Daoy (cell line): ENCODE measurements at places on chromosomes 16 and 17. TPM values are rescaled to one million over a fixed set of nuclear protein-coding genes. Genes with fewer than 3 reads are reported as not detected.
A peak's percentile ranks its signal among the peaks of the same experiment; 100 is the strongest.

- DNase-seq, result no peak
These were observed 3.0 kb upstream of the FLYWCH2 start for GRCh38 chr16:2879854-2880508.

- DNase-seq, result peak; percentile 79
These were observed 1.8 kb upstream of the UBTF start for GRCh38 chr17:44221084-44221861.

DNA sequence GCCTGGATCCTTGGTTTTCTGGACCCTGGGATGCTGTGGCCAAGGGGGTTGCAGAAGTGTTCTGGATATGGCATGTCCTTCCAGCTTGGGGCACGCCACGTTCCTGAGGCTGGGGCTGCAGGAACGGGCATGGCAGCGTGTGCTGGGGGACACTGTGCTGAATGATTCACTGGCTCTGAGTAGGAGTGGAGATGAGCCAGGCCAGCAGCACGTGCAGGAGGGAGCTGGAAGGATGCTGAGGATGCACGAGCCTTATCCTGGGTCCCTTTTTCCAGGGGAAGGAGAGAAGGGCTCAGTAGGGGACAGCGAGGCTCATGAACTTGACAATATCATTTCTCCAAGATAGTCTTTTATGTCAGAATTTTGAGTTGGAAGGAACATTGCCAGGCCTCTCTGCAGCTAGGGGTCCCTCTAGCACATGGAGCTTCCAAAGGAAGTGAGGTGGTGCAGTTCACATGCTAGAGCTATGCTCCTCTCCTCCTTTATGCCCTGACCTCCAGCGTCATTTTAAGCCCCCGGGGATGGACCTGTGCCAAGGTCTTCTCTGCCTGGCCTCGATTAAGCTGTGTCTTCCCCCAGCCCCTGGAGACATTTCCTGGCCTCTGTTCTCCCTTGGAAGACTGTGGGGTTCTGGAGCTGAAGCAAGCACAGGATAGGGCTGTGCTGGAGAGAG, 125.9 kb downstream of the OR1D5 start:
- no peak for DNase-seq

GRCh38 chr17:40241252-40241834, 22.2 kb downstream of the WIPF2 start:
- DNase-seq, result no peak

- DNase-seq, result peak; percentile 73
These were observed 165.4 kb downstream of the AIPL1 start for GRCh38 chr17:6269478-6269877.

GRCh38 chr16:11794447-11794846, 2.6 kb downstream of the ZC3H7A start:
- DNase-seq, result no peak

- DNase-seq, result no peak
These were observed 10.3 kb upstream of the NPTX1 start for GRCh38 chr17:80486692-80487091.

DNA sequence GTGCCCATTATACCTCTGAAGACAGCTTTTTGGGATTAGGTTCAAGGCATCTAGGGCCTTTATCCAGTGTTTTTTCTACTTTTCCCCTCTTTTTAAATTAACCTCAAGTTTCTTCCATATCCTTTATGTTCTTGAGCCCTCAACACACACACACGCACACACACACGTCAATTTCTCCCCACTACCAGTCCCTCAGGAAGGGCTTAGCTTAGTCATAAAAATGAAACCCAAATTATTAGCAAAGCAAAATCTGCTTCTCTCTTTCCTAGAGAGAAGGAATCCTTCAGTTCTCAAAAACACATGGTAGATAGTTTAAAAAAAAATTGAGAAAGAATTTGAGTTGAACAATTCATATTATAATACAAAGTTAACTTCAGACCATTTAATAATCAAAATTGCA, 401.1 kb downstream of the XYLT1 start:
- no peak for DNase-seq

- no peak for DNase-seq
These were observed 89.7 kb downstream of the MGAT5B start for GRCh38 chr17:76957678-76958464.

DNA sequence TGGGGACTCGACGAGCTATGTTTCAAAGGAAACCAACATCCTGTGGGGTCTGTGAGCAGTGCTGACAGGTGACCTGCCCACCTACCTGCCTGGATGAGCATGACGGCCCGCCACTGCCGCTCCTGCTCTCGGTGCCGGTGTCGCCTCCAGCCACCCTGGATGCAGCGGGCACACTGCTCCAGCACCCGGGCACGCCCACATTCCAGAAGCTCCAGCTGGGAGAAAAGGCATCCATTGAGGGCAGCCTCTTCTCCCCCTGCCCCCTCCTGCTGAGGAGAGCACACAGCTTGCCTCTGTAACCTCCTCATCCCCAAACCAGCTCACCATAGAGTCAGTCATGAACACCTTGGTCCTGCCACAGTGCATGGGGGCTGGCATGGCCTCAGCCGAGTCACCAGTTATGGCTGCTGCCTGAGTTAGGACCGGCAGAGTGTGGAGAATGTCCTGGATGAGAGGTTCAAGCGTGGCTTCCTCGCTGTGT, 14.3 kb downstream of the ZNHIT3 start:
- DNase-seq, result no peak

GRCh38 chr16:57639172-57639887, 10.9 kb downstream of the ADGRG1 start:
- no peak for DNase-seq

DNA sequence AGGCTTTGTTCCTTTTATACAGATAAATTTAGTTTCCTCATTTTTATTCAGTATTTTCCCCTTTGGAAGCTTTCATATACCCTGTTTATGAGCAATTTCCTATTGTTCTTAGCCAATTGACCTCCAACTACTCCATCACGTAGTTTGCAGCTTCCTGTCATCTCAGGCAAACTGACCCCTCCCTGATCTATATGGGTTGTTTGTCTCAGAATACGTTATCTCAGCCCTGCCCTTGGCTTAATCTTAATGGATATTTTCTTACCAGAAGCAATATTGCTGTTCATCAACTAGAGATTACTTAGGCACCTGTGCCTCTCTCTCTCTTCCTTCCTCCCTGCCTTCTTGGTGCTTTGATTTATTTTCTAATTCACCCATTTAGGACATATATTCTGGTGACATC, 81.2 kb downstream of the ZNF18 start:
- no peak for DNase-seq

DNA sequence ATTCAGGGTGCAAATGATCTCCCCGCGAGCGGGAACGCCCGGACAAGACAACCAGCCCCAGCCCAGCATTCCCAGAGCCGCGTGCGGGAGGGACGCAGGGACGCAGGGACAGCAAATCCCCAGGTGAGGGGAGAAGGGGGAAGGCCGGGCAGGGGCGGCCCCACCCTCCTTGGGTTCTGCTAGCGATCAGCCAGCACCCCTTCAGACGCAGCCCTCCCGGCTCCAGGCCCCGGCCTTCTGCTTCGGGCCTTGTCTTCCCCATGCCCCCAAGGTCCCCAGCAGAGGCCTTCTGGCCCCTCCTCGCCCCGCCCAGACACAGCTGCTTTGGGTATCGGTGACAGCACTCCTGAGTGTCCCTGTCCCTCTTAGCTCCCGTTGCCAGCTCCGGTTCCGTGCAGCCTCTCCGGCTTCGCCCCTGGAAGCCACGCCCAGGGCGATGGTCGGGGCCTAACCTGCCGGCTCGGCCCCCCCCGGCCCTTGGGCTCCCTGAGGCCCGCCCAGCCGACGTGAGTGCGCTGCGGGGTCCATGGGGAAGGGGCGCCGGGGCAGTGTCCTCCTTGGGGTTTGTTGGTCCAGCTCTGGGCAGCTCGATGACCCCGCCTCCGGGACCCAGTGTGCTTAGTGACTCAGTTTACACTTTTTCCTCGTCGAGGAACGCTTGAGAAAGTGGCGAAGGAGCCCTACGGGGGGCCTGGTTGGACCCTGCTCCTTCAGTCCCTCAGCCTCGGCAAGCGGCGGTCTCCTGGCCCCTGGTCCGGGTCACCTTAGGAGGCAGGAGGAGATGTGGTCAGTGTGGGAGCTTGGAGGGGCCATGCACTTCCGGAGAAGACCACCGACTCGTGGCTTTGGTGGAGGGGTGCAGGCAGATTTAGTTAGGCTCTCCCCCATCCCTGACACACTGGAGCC, 50.5 kb upstream of the AMZ2 start:
- no peak for DNase-seq

DNA sequence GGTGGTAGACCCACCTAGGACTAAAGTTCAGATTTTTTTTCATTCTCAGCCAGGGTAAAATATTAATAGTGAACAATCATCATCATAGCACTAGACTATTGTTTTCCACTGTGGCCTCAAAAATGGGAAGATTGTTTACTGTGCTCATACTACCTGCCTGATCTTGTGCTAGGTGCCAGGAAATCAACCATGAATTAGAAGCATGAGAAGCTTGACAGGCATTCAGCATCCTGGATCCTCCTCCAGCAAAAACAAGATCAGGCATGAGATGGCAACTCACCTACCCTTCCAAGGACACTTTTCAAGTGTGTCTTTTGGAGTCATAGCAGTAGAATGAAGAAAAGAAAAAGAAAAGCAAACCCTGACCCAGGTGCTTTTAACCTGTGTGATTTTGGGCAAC, 174.2 kb downstream of the CYLD start:
- no peak for DNase-seq

DNA sequence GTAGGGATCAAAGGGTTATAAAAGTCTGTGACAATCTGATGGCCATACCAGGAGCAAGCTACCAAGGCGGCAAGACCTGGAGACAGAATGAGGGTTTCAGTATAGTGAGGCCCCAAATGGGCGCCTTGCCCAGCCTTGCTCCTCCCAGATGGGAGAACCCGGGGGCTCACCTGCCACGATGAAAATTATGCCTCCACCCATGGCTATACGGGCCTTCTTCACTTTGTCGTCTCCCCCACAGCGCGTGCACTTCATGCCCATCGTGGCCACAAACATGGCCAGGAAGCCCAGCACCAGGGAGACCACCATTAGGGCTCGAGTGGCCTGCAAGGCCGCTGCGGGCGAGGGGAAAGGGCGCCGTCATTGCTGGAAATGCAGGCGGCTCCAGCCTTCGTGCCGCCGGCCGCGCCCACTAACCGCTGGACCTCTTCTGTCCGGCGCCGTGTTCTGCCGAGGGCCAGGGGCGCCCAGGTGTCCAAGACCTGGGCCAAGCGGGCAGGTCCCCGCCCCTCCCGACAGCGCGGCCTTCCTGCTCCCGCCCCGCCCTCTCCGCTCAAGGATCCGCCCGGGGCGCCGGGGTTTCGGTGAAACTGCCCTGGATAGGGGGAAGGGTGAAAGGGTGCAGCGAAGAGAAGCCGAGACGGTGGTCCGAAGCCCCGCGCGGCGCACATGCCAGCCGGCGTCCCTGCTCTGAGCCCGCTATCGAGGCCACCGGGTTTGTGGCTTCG, 1.5 kb downstream of the CLDN7 start:
- DNase-seq, result peak; percentile 42

DNA sequence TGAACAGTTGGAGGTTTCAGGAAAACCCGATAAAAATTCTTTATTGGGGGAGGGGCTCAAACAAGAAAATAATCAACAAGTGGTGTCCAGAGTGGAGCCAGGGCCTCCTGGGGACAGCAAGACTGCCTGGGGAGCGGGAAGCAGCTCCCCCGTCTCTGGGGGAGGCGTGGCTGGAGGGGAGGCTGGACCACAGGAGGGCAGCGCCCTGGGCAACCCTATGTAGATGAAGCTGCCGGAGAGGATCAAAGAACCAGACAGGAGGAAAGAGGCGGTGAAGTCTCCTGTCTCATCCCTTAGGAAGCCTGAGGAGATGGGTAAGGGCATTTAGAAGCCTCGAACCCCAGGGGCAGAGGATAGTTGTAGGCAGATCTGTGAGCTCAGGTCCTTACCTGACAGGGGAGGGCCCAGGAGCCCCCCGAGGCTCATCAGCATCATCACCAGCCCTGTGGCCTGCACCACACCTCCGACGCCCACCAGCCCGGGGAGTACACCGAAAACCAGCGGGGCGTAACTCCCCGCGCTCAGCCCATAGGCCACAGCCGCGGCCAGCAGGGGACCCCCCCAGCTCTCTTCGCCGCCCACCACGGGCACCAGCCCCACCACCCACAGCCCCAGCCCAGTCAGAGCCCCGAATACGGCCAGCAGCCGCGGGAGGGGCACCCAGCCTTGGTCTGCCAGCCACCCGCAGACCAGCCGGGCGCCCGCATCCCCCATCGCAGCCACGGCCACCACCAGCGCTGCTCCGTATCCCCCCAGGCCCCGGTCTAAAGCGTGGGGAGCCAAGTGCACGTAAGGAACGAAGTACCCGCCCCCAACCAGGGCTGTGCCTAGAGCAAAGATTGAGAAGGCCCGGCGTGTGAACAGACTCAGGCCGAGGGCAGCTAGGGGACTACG, 2.0 kb downstream of the SLC16A11 start:
- DNase-seq, result no peak

- DNase-seq, result no peak
These were observed 1.0 kb downstream of the TMEM114 start for GRCh38 chr16:8589057-8589899.

DNA sequence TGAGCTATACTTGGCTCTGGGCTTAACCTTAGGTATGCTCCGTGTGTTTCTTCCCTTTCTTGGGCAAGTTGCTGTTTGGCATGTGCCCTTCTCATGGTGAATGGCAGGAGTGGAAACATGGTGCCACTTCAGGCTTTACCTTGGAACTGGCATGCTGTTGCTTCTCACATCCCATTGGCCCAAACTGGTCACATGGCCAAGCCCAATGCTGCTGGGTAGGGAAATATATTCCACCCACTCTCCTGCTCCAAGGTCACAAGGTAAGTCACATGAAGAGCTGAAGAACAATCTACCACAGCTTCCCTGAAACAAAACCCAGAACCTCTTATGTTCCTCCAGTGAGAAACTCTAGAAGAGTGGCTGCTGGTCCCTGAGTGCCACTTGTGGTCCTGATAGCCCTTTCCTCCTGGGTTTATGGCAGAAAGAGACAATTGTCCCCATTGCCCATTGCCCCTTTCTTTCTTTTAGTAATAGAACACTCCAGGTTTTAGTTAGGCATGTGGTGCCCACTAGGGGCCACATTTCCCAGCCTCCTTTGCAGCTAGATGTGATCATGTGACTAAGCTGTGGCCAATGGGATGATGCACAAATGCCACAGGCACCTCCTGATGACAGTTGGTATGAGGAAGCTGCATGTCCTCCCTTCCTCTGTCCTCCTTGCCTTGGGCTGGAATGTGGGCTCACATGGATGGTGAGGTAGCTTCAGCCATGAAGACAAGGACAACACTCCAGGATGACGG, 50.3 kb downstream of the MEOX1 start:
- DNase-seq, result no peak

GRCh38 chr17:30219833-30220232, 15.7 kb downstream of the SLC6A4 start:
- DNase-seq, result no peak

GRCh38 chr16:82713778-82714177, 87.0 kb downstream of the CDH13 start:
- DNase-seq, result no peak

- DNase-seq, result no peak
These were observed 10.3 kb downstream of the CNTNAP4 start for GRCh38 chr16:76287466-76287865.

SHCBP1 gene
- 34.6 and 37.7 TPM in 2 replicates for total RNA-seq

MYL11 gene
- not detected in 2 replicates for total RNA-seq

PABPN1L gene
- not detected in 2 replicates for total RNA-seq

KRTAP9-8 gene
- not detected in 2 replicates for total RNA-seq

CCL16 gene
- not detected in 2 replicates for total RNA-seq

CDRT15 gene
- total RNA-seq, result not detected in 2 replicates

BTBD17 gene
- not detected in 2 replicates for total RNA-seq

RNF222 gene
- total RNA-seq, result not detected in 2 replicates

CALB2 gene
- total RNA-seq, result 8.1 and 11.3 TPM in 2 replicates

CDR2L gene
- total RNA-seq, result 9.2 and 11.5 TPM in 2 replicates
